Hematopoietic multipotent progenitor cell treated with erythropoietin and hydrocortisone succinate and interleukin-3 and kit ligand, for 15 days (in vitro differentiated cells): ENCODE measurements at places on chromosomes 11 and 22.

GRCh38 chr22:22229683-22230420, 14.7 kb upstream of the VPREB1 start:
- DNase-seq, result no peak

DNA sequence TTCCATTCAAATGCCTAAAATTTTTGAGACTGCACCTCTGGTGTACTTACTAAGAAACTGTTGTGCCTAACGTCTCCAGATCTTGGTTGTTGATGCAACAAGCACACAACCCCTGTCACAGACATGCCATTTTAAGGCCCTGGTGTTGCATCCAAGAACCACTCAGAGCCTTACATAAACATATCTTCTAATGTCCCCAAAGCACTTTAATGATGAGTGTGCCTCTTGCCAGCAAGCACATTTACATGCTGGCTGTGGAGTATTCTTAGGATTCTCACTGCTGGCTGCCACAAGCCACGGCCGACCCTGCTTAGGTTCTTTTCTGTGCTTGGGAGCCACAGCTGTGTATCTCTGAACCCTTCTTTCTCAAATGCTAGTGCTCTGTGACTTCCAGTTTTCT, 201.4 kb downstream of the ADAMTS15 start:
- DNase-seq, result no peak

DNA sequence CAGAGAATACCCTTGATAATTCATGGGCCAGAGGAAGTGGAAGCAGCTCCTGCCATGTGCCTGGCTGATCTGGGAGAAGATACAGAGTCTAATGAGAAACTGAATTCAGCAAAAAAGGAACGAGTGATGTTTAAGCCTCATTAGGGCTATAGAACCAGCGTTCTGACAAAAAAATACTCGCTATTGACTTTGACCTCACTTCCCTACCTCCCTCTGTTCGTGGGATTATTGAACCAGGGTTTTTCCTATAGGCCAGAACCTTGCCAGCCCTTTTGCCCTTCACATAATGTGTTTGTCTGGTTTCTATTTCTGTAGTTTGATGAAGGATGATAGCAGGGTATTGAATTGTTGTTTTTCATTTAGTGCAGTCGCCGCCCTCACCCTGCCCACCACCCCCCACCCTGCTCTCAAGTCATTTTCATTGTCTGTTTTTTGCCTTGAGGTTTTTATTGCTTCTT, 7.6 kb upstream of the RBFOX2 start:
- DNase-seq, result no peak

GRCh38 chr22:42427167-42427566, 5.0 kb downstream of the NFAM1 start:
- DNase-seq, result no peak

DNA sequence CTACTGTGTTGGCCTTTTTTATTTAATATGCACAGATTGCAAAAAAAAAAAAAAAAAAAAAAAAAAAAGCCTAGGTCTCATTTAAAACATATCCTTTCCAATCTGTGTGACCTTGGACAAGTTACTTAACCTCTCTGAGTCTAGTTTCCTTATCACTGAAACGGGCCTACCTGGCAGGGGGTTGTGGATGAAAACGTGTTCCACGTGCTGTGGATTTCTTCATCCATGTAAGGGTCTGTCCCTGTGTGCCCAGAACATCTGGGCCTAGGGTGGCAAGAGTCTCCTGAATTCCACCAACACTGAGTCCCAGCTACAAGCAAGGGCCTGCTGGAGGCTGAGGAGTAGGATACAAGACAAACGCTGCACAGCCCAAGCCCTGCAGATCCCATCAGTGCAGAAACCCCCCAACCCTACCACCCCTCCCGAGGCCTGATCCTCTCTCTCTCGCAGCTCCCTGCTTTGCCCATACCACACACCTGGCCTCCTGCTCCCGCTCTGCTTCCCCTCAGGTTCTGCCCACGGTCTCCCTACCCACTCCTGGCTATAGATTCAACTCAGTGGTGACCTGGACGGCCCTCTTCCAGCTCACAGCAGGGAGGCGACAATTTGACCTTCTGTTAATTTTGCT, 4.7 kb upstream of the GNAZ start:
- no peak for DNase-seq

GRCh38 chr11:118635642-118636041, 28.2 kb downstream of the PHLDB1 start:
- DNase-seq, result no peak

GRCh38 chr11:15817001-15817400, 539.3 kb downstream of the SOX6 start:
- DNase-seq, result no peak

DNA sequence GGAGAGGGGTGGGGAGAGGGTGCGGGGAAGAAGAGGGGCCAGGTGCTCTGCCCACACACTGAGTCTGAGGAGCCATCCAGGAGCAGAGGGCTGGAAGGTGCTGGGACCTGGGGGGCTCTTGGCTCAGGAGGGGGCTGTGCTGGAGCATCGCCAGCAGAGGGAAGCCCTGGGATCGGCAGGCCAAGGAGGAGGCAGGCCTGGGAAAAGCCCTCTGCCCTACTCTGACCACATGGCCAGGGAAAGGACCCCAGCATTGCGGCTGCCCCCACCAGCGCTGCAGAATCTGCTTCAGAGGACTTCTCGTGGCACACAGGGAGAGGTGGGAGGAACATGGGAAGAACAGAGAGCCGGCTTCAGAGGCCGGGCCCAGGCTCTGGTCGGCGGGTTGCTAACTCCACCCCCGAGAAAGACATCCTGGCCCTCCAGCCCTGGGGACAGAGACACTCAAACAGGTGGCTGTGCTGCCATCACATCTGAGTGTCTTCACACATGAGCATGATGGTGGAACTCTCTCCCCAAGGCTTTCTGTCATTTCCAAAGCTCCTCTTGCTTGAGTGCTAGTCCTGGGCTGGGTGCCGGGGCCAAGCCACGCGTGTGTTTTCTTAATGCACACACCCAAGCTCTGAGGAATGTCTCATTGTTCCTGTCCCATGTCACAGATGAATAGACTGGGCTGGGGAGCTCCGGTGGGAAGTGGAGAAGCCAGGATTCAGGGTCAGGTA, 1378.0 kb downstream of the BRD1 start:
- no peak for DNase-seq

- no peak for DNase-seq
Measured at GRCh38 chr11:18203723-18204122, 31.1 kb downstream of the MRGPRX4 start.

DNA sequence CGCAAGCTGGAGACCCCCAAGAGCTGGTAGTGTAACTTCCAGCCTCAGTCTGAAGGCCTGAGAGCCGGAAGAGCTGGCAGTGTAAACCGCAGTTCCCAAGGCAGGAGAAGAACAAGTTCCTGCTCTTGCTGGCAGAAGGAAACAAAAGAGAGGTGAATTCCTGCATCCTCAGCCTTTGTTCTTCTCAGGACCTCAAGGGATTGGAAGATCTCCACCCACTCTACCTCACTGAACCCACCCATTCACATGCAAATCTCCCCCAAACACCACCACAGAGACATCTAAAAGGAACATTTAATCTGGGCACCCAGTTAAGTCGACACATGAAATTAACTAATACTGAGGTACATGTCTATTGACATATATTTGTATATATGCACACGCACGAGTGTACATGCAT, 1310.3 kb downstream of the TBC1D22A start:
- no peak for DNase-seq

DNA sequence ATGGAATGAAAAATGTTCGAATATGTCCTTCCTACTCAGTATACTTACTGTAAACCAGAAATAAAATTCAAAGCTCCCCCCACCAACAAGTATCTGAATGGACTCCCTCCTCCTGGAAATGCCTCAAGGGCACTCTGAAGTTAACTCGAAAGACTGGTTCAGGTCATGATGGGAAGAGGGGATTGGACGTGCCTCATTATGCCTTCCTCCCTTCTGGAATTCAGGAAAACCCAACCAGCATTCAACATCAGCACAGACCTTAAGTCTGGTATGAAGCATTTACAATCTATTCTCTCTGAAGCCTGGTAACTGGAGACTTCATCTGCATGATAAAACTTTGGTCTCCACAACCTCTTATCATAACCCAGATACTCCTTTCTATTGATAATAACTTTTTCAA, 428.3 kb upstream of the RAG2 start:
- DNase-seq, result no peak

- no peak for DNase-seq
Measured at GRCh38 chr11:116170526-116171120, 602.2 kb downstream of the BUD13 start.

- DNase-seq, result no peak
Measured at GRCh38 chr22:30025221-30025620, 55.0 kb upstream of the HORMAD2 start.

- no peak for DNase-seq
Measured at GRCh38 chr11:119892311-119892808, 163.4 kb upstream of the NECTIN1 start.

DNA sequence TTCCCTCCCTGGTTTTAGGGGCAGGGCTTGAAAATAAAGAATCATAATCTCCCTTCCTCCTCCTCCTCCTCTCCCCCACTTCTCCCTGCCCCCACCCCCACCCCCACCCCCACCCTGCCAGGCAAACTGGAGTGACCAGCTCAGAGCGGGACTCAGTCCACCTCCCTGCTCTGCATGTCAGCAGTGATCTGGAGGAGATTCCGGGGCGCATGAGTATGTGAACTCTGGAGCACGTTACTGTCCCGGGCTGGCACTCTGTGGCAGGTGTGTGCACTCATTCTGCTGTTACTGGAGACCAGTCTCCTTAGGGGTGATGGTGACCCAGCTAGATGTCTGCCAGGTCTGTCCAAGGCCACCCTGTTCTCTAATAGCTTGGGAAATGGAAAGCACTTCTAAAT, 33.9 kb downstream of the MARK2 start:
- DNase-seq, result no peak

- DNase-seq, result no peak
Measured at GRCh38 chr22:47144791-47145425, 382.5 kb downstream of the TBC1D22A start.

- peak; percentile 80 for DNase-seq
Measured at GRCh38 chr11:112280268-112281126, 19.8 kb upstream of the PLET1 start.

GRCh38 chr22:20877715-20878114, 18.9 kb downstream of the SNAP29 start:
- DNase-seq, result no peak

- DNase-seq, result no peak
Measured at GRCh38 chr11:70712471-70712870, 314.1 kb downstream of the CTTN start.

GRCh38 chr11:35208795-35209194, 69.8 kb downstream of the CD44 start:
- no peak for DNase-seq

DNA sequence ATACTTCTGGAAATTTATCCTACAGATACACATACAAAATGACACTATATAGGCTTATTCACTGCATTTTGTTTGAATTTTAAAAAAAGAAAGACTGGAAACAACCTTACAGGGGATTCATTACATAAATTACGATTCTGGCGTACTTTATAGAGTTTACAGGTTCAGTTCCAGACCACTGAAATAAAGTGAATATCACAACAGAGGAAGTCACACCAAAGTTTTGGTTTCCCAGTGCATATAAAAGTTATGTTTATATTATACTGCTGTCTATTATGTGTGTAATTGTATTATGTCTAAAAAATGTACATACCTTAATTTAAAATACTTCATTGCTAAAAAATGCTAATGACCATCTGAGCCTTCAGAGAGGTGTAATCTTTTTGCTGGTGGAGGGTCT, 62.0 kb downstream of the EMSY start:
- DNase-seq, result no peak

DNA sequence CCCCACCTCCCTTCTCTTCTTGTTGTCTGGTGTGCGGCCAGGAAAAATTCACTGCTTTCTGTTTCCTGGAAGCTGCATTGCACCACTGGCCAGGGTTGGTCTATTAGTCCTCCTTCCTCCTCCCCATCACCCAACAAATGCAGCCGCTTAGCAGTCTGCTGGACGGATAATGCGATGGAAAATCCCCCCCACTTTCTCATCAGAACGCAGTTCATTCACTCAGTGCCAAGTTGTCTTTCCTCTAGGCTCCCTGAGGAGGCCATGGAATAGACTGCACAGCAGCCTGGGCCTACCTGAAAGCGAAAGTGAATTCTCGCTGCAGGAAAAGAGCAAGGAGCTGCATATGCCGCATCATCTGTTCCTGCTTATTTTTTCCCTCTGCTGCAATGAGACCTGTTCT, 513.6 kb downstream of the METTL15 start:
- DNase-seq, result no peak

GRCh38 chr11:4018641-4019040, 76.0 kb upstream of the RRM1 start:
- DNase-seq, result no peak

DNA sequence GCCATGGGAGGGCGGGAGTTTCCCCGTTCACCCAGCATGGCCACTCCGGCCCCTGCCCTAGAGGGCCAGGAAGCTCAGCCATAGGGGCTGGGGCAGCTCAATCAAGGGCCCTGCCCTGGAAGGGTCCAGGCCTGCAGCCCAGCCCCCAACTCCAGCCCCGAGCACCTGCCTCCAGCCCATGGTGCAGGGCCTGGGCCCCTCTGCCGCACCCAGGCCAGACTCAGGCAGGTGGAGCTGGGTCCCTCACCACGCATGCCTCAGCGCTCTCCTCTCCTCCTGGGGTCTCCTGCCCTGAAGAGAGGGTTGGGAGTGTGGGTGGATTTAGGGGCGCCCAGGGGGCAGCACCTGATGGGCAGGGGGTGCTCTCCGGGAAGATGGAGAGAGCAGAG, 13.1 kb downstream of the MLC1 start:
- DNase-seq, result no peak

GRCh38 chr11:34824425-34824824, 91.8 kb downstream of the APIP start:
- DNase-seq, result no peak

DNA sequence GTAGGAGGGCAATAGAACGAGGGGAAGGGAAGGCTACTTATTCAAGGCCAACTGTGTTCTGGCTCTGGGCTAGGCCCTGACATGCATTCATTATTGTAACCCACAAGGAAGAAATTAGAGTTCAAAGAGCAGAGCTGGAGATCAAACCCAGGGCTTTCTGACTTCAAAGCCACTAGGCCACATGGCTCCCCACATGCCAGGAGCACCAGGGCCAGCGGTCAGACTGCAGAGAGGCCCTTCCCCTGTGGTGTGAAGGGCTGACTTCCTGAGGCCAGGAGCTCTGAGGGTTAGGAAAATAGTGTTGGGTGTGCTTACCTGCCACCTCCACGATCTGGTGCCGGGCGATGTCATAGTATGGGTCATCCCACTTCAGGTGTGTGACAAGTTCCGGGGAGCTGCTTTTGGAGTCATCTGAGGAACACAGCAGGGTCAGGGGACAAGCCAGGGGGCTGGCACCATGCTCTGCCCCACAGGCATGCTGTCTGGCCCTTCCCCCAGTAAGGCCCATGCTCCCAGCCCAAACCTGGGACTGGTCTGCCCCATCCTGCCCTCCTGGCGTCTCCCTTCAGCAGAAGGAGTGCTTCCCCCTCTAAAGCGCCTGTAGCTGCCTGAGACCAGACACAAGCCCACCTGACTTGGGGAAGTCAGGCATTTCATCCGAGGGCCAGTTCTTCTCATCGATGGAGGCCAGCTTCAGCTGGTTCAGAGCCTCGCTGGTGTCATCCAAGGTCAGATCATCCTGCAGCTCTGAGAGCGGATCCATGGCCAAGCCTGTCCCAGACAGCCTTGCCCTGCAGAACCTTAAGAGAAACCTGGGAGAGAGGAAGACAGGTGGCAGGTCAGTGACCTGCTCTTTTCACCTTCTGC, 4.8 kb downstream of the ARHGAP1 start:
- DNase-seq, result no peak

- no peak for DNase-seq
Measured at GRCh38 chr11:81174646-81175330, 1558.9 kb downstream of the FAM181B start.
